ENCODE measurements at places on chromosomes 7 and 10.

DNA sequence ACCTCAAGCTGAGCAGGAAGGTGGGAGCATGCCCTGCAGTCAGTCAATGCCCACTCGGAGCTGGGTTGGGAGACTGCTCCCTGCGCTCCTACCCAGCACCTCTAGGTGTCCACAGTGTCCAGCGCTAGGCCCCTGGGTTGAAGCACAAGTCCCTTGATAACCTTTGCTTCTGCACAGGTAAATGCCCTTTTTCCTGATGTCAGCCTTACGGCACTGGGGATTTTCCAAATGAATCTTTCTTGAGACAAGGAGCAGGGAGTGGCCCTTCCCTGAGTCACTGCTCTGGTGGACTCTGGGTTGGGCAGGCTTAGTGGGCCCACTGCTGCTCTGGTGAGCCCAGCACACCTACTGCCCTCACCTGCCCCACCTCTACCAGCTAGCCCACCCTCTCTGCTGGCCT is 61.9 kb upstream of the OPN4 start:
- DNase-seq, result no peak

DNA sequence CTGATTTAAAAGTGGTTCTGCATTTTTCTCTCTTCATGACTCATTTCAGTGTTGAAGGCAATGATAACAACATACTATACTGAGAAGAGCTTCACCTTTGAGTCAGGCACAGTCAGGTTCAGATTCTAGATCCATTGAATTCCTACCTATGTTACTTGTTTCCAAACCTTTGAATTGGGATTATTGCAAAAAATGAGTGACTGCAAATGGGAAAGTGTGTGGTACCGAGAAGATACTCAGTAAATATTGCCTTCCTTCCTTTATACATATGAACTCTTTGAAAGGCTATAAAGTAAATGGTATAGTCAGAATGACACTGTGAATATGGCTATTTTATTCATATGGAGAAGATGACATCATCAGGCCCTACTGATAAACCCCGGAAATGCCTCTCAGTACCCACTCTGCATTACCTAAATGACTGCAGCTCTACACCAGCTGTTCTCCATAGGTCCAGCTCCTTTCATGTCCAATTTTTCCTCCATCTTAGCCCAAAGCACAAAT is 66.7 kb upstream of the FGL2 start:
- DNase-seq, result no peak

- no peak for DNase-seq
Observed at GRCh38 chr7:128233471-128233870, 7.6 kb upstream of the LEP start.

- DNase-seq, result no peak
Observed at GRCh38 chr10:86285136-86285790, 81.3 kb downstream of the GRID1 start.

DNA sequence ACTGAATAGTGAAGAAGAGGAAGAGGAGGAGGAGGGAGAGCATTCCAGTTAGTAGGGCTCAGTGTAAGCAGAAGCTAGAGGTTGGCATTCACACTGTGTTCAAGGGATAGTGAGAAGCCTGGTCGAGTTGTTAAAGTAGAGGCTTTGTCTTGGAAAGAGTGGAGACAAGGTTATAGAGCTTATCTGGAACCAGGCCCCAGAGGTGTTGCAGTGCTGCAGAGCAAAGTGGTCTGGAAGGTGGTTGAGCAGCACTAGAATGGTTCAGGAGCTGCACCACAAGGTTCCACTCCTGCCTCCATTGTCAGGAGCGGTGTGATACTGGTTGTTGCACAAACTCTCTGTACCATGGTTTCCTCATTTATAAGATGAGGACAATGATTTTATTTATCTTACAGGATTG is 8.8 kb upstream of the PCGF5 start:
- DNase-seq, result no peak

DNA sequence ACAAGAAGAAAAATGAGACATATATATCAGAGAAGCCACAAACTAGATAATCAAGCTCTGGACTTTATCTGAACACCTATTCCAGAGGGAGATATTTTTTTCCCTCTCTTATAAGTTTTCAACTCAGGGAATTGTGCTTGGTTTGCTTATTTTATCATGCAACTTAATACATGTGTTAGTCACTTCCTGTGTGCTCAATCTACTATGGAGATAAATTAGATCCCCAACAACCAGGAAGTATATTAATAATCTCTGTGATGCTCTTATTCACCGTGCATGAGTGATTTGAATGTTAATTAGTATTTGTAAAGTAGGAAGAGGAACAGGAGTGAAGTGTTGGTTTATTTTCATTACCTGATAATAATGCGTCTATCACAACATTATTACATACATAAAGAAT is 38.8 kb upstream of the ZNF365 start:
- DNase-seq, result no peak

GRCh38 chr7:48173756-48174382 is 2.6 kb downstream of the ABCA13 start:
- DNase-seq, result no peak

GRCh38 chr10:91410638-91411371 is 661 bp downstream of the HECTD2 start:
- DNase-seq, result no peak

DNA sequence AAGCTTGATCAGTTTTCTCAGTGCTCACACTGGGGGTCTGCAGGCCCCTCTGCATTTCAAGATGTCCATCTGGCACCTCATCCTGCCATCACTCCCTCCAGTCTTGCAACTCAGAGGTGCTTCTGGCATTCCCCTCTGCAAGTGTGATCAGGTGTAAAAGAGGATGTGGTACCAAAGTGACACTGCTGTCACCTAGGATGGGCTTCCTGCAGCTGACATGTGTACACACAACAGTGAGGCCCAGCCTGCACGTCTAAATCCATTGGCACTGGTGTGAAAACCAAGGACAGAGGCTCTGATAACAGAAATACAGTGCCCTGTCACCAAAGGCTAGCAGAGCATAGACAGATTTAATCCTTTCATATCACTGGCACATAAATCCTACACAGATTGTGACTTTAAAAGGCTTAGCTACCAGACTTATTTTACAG is 162.5 kb upstream of the CELF2 start:
- DNase-seq, result no peak

GRCh38 chr10:14670551-14671240 is 104.0 kb downstream of the FAM107B start:
- DNase-seq, result no peak

- no peak for DNase-seq
Observed at GRCh38 chr10:35781643-35782035, 139.5 kb upstream of the FZD8 start.

DNA sequence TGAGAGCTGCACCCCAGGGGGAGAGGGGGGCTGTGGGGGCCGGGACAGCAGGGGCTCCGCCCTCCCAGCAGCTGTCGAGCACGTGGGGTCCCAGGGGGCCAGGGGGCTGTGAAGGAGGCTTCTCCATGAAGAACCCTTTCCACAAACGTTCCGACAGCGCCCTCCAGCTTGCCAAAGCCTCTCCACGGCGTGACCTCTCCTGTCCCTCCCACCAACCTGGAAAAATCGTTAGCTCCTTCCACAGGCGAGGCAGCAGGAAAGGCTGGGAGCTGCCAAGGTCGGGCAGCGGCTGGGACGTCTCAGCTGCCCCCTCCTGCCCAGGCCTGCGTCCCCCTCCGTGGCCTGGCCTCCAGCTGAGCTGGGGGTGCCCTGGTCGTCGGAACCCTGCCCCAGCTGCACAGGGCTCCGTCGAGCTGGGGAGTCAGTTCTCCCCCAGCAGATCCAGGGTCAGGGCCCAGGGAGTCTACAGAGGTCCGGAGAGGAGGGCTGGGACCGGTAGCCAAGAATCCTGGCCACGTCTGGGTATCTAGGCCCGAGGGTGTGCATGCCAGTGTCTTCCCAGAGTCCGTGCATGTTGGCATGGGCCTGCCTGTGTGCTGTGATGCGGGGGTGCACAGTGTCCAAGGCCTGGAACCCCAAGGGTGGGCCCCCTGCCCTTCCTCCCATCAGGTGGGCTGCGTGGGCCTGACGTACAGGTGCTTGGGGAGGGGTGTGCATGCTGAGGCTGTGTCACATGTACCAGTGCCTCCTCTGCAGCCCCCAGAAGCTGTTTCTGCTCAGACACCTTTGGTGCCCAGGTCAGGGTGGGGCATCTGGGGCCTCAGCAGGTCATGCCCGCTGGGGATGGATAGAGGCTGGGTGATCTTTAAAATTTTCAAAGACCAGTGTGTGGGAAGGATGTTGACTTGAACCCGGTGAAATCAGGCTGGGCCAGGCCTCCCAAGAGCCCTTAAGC is 66.5 kb downstream of the UNCX start:
- DNase-seq, result no peak

GRCh38 chr10:79940431-79940830 is 8.5 kb downstream of the SFTPD start:
- DNase-seq, result no peak

DNA sequence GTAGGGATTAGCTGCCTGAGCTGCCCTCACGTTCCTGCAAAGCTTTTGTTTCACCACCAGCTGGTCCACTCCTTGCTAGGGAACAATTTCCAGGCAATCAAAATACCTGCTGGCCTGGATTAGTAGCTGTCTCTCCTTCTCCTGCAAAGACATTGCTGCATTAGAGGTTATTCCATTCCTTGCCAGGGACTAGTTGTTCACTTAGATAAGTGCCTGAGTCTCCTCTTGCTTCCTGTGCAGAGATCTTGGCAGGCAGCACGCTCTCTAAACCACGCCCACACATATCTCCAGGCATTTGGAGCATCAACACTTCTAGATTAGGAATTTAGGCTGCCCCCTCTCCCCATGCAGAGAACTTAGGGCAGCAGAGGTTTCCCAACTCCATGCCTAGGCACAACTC is 150.4 kb upstream of the SMIM30 start:
- no peak for DNase-seq

DNA sequence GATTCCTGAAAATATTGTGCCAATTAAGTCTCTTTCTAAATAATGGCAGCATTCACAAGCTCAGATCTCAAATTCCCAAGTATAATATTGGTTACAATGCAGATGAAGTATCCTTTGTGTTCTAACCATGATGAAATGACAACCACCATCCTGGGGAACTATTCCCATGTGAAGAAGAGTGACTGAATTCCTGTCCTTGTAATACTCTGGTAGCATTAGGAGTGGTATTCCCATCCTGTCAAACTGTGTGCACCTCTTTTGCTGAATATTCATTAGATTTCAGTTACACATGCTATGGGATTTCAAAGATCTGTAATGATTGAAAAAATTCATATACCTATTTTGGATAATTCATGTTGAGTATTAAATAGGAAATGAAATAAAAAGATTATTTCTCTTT is 86.1 kb upstream of the SMIM30 start:
- no peak for DNase-seq

GRCh38 chr10:13842117-13842516 is 255.4 kb downstream of the PRPF18 start:
- no peak for DNase-seq
